ENCODE measurements at places on chromosomes 6 and 20. TPM values are rescaled to one million over a fixed set of nuclear protein-coding genes. Genes with fewer than 3 reads are reported as not detected.

The WFDC10B gene
- total RNA-seq: not detected

The PCIF1 gene
- 50.9 TPM for total RNA-seq

The SLPI gene
- 1.0 TPM for total RNA-seq

The SYNDIG1 gene
- 0.51 TPM for total RNA-seq

The TREML1 gene
- not detected for total RNA-seq

The C6orf15 gene
- total RNA-seq: not detected

The LZTS3 gene
- 3.6 TPM for total RNA-seq

The SOBP gene
- 14.7 TPM for total RNA-seq

The AKAP12 gene
- total RNA-seq: 81.1 TPM

The RBM24 gene
- 15.0 TPM for total RNA-seq

The TULP1 gene
- 1.6 TPM for total RNA-seq

The ZC3H12D gene
- not detected for total RNA-seq

The CRIP3 gene
- total RNA-seq: not detected

DNA sequence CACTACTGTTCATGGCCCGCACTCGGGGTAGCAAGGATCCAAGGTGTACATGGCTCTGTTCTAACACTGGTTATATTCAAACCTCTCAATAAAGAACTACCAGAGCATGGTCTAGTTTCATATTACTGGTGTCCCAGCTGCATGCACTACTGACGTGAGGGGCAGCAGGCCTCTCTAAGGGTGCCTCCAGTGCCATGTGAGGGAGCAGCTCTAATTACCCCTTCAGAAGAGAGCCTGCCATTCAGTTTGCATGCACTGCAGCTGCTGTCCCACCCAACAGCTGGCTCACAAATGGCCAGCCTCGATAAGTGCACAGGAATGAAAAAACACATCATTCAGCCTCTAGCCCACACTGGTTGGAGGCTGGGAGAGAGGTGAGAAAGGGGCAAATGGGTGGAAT lies 85.2 kb downstream of the SMLR1 start:
- DNase-seq: no peak

DNA sequence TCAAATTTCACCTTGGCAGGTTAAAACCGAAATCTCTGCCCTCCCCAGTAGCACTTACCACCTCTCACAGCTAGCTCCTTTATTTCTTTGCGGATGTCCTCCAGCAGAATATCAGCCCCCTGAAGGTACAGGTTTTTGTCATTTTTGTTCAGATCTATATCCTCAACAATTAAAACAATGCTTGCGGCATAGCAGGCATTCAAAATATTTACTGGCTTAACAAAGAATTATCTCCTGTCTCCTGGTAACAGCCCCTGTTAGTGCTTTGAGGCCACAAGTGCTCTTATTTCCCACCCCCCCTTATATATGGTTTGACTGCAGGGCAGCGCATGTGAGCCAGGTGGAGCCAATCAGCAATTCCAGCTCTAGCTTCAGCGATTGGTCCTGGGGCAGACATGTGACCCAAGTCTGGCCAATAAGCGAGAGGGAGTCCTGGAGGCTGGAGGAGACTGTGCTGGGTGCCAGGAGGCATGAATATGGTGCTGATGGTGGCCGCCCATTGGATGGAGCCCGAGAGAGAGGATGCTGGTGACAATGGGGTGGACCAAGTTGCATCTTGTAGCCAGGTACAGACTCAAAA lies 21.0 kb downstream of the SULF2 start:
- DNase-seq: no peak

- no peak for DNase-seq
Observed at GRCh38 chr6:112634376-112634775, 287.2 kb downstream of the RFPL4B start.

DNA sequence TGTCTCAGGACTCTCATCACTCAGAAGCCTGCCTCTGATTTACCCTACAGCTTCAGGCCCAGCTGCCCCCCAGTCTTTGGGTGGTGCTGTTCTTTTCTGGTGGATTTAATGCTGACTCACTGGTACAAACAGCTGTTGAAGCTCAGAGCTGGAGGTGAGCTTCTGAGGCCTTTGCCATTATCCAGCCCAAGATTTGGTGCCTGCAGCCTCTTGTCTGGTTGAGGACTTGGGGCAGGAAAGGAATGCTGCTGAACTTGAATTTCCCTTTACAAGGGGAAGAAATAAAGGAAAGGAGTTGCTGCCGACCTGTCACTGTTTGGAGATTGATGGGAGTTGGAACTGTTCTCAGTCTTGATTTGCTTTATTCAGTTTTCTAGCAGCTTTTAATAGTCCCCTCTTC lies 19.8 kb downstream of the ABCF1 start:
- DNase-seq: no peak

- no peak for DNase-seq
Observed at GRCh38 chr6:52524918-52525317, 51.9 kb downstream of the TRAM2 start.

DNA sequence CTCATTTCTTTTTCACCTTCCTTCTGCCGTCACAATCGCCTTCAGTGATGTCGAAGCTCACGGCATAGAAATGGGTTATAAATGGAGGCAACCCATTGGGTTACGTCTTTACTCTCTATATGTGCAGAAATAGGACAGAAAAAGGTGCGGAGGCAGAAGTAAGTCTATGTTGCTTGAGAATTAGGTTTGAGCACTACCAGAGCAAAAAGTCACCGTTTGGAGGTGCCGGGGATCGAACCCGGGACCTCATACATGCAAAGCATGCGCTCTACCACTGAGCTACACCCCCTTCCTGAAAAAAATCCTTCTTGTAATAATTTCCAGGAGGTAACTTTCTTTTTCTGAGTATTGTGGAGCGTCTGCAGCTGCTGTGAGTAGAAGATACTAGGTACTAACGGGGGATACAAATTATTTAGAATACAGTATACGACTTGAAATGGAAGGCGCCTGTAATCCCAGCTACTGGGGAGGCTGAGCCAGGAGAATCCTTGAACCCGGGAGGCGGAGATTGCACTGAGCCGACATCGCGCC lies 134.2 kb downstream of the TRIM27 start:
- DNase-seq: peak; percentile 26

DNA sequence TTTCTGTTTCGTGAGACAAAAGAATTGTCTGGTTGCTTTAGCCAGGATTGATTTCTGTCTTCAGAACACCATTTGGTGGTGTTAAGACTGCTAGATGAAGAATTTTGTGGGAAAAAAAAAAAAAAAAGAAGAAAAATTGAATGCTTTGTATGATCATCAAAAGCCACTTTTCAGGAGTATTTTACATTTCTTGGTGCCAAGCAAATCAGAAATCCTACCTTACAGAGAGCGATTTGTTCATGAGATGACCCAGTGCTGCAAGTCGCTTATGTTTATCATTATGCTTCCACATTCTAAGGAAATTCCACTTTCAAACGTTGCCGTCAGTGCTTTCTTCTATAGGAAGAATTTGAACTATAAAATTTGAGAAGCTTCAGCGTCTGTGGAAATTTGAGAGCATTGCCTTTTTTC lies 228.7 kb downstream of the BCKDHB start:
- DNase-seq: no peak

GRCh38 chr6:103784117-103784516 lies 1075.6 kb downstream of the HACE1 start:
- no peak for DNase-seq

- DNase-seq: no peak
Observed at GRCh38 chr20:49715466-49715865, 1.8 kb upstream of the B4GALT5 start.

DNA sequence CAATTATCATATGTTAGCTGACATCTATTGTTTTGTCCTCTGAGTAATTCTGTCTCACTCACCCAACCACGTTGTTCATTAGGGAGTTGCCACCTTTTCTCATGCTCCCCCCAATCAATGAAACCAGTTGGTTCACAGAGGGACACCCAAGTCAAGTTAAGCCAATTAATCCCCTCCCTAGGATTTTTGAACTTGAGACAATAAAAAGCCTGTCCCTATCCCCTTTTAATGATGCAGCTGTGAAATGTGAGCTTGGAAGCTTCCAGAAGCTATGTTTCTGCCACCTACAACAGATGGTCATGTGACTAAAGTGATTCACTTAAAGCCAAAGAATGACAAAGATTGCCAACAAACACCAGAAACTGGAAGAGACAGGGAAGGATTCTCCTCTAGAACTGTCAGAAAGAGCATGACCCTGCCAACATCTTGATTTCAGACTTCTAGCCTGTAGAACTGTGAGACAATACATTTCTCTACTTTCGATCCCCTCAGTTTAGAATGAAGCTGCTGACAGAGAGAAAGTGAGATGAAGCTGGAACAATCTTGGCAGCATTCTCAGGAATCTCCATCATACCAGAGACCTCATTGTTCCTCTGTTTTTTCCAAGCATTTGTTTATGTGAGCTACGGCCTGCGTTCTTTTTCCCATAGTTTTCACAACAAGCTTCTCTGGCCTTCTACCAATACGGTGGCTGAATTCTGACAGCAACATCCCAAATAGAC lies 57.8 kb upstream of the TPD52L1 start:
- DNase-seq: no peak

DNA sequence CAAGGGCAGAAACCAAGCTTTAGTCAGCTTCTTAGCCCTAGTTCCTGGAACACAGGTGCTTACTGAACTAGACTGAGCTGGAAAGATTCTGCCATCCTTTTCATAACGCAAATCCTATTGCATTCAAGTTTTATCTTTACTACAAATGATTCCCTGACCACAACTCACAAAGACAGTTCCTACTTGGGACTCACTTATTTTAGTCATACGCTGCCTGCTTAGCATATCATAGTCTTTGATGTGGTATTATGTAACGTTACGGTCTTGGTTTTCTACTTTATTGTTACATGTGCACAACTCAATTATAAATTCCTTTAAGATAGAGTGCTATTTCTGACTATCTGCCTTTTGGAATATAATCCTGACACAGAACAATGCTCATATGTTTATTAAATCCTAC lies 59.1 kb downstream of the BLOC1S5 start:
- DNase-seq: no peak

DNA sequence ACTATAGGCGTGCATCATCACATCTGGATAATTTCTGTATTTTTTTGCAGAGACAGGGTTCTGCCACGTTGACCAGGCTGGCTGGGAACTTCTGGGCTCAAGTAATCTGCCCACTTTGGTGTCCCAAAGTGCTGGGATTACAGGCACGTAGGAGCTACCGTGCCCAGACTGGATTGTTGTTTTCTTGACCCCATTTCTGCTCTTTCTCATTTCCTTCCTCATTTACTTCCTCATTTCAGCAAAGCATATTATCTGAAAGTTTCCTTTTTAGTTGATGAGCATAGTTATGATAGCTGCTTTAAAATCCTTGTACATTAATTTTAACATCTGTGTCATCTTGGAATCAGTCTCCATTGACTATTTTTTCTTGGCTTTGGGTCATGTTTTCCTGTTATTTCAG lies 301.0 kb upstream of the RUNX2 start:
- DNase-seq: no peak

DNA sequence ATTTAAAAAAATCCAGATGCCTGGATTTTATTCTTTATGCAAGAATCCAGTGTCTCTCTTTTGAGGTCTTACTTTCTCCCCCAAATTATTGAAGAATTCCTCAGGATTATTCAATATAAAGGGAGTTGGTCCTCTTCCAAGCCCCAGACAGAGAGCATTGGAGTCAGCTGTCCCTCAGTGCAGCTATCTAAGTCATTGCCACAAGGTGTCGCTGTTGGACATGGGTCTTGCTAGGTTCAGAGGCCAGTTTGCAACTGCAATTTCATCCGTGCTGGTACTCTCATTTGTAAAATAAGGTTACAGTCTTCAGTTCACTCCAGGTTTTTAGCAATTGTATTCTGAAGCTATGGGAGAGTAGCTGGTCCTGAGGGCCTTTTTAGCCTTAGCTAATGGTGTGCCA lies 27.8 kb downstream of the CCN2 start:
- DNase-seq: peak; percentile 51

- DNase-seq: no peak
Observed at GRCh38 chr6:82022614-82023129, 224.9 kb downstream of the IBTK start.

DNA sequence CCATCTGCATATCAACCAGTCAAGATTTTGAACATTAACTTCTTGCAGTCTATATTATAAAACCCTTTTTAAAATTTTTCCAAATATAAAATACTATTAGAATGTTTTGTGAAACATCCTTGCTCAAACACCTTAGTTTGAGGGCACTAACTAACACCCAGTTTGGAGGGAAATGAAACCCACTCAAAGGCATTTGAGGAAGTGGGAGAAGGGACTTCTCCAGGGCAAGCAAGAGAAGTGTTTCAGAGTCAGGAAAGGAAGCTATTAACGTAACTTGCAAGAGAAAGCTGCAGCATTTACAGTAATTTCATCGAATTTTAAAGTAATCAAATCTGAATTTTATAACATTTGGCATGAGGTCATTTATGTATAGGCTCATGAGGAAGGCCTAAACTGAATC lies 21.3 kb downstream of the MTFR2 start:
- no peak for DNase-seq

GRCh38 chr20:610130-611046 lies at the start of gene TCF15:
Gene TCF15, minus strand, starts transcription at chr20:610309. Its CDS starts 72 bp downstream, at chr20:610237.
- no peak for DNase-seq

DNA sequence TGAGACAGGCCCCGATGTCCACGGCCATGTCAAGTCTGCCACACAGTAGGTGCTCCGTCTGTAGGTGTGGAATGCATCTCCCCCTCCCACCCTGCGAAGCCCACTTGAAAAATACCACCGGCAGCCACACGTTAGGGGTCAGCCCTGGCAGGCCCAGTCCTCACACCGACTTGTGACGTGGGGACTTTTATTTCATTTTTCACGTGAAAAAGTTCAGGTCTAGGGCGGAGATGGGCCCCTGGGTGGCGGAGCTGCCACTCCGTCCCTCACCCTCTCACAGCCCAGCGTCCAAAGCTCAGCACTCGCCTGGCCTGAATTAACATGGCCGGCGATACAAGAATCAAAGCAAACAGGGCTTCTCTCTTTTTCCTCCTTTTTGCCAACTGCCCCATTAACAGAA lies 3.8 kb upstream of the TUBB1 start:
- no peak for DNase-seq

DNA sequence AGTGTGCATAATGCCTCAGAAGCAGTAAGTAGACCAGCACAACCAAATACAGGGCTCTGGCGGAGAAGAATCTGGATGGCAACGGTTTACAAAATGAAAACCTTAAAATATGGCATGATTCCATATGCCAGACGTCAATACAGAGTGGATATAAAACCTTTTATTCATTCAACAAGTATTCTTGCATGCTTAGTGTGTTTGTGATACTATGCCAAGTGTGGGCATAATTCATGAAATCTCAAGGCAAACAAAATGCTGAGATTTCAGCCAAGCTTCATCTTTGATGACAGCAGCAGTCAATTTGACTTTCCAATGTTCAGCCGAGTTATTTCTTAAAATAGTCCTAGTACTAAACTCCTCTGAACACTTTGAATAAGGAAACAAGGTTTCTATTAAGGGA lies 119.4 kb downstream of the CD24 start:
- DNase-seq: no peak

DNA sequence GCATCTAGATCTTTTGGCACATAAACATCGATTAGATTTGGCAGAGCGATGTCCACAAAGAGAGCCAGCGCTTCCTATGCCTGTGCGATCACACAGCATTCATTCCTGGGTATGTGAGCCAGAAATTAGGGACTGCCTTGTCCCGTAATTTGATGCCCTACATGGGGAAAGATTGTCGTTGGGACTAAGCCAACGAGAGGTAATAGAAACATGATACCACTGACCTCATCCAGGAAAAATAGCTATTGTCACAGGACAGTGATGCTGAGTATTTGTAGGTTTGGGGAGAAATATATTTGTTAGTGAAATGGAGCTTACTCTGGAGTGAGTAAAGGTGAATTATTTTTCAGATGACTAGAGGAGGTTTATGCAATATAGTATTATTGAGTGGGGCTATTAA lies 154.0 kb downstream of the TSHZ2 start:
- no peak for DNase-seq

All from uterus (tissue), 4 donors.